ENCODE measurements at places on chromosomes 2 and 18. TPM values are rescaled to one million over a fixed set of nuclear protein-coding genes. Genes with fewer than 3 reads are reported as not detected.

The PLCD4 gene
- polyA plus RNA-seq: 4.3 TPM

The SPC25 gene
- polyA plus RNA-seq: 6.4 TPM

The LYG2 gene
- not detected for polyA plus RNA-seq

The XRCC5 gene
- polyA plus RNA-seq: 100 TPM

The SERPINB8 gene
- polyA plus RNA-seq: 27.3 TPM

The VWA3B gene
- 0.02 TPM for polyA plus RNA-seq

The ATP6V1C2 gene
- 16.8 TPM for polyA plus RNA-seq

The GPR17 gene
- polyA plus RNA-seq: 1.6 TPM

The SP140 gene
- 0.71 TPM for polyA plus RNA-seq

The ANO7 gene
- polyA plus RNA-seq: 0.21 TPM

The KCNK3 gene
- polyA plus RNA-seq: 0.76 TPM

The COL3A1 gene
- 25.2 TPM for polyA plus RNA-seq

The SPATA3 gene
- polyA plus RNA-seq: not detected

The EFHD1 gene
- 3.9 TPM for polyA plus RNA-seq

The KIAA2012 gene
- polyA plus RNA-seq: not detected

The CIAO1 gene
- 38.7 TPM for polyA plus RNA-seq
